ENCODE measurements at places on chromosomes 1 and 21.

DNA sequence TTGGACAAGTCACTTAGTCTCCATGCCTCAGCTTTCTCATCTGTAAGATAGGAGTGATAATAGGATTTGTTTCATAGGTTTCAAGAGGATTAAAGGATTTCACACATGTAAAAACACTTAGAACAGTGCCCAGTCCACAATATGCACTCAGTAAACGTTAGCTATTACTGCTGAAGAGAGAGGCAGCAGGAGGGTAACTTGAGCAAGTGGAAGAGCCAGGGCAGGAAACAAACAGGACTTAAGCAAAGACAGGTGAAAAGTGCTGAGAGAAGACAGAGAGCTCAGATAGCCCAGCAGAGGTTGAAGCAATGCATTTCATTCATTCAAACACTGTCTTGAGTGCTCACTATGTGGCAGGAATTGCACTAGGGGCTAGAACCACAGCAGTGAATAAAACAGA is 21.1 kb upstream of the H3-3A start:
- no peak for DNase-seq

DNA sequence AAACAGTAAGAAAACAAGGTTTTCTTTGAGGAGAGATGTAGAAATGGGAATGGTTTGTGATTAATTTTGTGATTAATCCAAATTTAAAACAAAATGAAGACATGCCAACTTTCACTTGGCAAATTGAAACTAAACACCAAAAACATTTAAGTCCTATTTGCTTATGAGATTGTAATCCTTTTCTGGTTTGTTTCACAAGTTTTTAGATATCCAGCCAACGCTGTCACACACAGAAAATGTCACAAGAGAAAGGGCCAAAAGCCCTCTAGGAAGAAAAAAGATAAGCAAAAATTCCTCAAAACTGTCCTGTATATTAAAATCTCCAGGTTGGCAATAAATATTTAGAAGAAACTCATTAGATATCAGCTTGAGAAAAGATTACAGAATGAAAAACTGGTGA is 2.5 kb downstream of the USH2A start:
- DNase-seq = no peak

DNA sequence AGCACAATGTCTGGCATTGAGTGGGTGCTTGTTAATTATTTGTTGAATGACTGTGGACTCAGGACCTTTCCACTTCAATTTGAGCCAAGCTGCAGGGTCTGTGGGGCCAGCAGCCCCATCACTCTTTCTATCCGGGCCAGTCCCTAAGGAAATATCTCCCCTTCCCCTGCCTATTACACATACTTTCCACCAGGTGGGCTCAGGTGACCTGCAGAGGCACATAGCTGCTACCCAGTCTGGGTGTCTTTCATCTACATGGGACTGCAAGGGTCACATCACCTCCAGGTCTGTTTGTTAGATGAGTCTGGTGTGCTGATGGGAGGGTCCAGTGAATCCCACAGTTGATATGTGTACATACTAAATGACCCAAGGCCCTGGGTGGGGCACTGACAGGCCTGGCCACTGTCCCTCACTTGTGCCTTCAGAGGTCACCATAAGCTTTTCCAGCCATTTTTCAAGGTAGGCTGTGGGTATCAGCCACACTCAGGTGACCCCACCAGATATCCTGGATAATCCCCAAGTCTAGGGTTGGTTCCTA is 59.5 kb upstream of the KDM4A start:
- no peak for DNase-seq

DNA sequence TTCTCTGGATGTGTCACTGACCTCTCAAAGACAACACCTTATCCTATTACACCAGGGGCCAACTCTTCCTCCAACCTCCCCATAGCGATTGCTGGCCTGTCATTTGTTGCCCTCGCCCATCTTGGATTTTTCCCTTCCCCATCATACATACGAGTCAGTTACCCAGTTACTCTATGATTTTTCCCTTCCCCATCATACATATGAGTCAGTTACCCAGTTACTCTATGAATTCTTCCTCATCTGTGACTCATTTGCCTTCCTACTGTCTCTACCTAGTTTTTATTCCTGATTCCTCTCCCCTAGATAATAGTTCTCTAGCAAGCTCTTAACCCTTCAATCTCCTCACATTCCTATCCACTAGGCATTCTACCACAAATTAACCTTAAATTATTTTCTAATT is 178.8 kb downstream of the NR5A2 start:
- DNase-seq = no peak

DNA sequence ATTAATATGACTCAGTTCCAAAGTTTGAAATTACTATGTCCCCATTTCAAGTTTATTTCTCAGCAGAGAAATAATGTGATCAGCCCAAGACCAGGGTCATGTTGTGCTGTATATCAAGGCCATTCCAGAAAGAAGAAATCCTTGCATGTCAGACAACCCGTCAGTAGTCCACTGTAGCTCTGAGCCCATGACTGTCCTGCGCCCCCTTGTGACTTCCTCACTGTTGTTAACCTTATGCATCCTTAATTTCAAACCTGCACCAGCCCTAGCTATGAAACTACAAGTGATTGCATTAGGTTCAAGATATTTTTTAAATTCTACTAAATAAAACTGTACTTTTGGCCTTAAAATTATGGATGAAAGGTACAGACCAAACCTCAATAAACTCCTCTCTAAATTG is 133.0 kb downstream of the LRRC7 start:
- peak; percentile 39 for DNase-seq

- DNase-seq = no peak
Observed at GRCh38 chr1:14869187-14869586, 270.7 kb downstream of the KAZN start.

DNA sequence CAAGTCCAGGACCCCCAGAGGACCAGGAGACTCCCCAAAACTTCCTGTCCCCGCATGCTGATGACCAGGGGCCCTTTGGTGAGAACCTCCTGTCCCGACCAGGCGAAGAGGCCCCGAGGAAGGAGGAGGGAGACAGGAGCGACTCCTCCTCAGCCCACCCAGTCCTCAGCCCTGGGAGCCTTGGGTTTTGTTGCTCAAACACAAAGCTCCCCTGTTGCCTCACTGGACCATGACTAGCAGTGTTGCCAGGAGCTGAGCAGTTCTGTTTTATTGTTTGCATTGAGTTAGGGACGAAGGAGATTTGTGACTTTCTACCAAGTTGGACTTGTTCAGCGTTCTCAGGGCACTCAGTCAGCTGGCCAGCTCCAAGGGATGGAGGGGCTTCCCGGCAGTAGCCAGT is 10.0 kb downstream of the UMODL1 start:
- DNase-seq = no peak

GRCh38 chr1:89866568-89866967 is 45.7 kb downstream of the LRRC8D start:
- no peak for DNase-seq

DNA sequence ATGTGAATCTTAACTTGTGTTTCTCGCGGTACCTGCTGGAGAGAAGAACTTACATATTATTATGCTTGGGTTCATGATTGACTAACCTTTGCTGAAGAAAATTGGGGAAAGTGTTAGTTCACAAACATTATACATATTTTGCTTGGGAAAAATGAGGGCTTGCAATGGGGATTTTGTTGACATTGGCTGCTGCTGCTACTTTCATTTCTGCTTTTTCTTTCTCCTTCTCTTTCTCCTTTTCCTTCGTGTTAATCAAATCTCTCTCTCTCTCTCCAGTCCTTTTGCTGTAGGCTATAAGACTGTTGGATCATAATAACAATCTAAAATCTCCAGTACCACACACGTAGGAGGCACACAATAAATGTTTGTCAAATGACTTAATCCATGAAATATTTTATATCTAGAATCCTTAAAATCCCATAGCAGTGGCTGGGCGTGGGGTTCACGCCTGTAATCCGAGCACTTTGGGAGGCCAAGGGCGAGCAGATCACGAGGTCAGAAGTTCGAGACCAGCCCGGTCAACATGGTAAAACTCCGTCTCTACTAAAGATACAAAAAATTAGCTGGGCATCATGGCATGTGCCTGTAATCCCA is 23.0 kb downstream of the IRF2BP2 start:
- DNase-seq = no peak

- no peak for DNase-seq
Observed at GRCh38 chr1:224212618-224213061, 29.6 kb downstream of the DEGS1 start.

DNA sequence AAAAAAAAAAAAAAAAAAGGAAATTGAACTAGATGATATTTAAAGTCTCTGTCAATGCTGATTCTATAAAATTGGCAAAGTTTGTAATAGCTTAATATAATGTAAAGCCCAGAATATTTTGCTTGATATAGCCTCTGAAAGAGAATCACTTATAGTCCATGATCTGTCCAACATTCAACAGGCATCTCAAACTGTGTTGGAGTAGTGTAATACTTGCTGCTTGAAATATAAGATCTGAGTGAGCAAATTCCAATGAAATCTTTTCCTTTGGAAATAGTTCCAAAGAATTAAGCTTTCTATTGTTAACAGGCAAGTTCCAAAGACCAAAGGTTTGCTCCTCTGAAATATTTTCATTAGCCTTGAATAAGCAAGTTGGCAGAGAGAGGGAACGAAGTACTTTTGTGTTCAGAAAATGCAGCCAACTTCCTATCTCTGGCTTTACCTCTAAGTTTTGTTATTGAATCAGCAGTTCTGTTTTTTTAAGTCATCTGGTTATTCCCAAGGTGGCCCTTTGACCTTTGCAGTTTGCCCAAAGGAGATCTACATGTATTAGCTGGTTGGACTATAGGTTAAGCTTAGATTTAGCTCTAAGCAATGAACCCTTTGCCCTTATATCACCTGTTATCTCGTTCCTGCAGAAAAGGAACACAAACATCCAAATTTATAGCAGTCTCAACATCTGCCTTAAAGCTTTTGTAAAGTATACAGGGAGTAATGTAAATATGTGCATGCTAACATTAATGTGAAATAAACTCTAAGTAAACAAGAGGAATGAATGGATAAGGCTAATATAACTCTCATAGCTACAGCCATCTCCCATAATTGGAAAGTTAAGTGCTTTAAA is 24.4 kb upstream of the CEP350 start:
- DNase-seq = no peak

DNA sequence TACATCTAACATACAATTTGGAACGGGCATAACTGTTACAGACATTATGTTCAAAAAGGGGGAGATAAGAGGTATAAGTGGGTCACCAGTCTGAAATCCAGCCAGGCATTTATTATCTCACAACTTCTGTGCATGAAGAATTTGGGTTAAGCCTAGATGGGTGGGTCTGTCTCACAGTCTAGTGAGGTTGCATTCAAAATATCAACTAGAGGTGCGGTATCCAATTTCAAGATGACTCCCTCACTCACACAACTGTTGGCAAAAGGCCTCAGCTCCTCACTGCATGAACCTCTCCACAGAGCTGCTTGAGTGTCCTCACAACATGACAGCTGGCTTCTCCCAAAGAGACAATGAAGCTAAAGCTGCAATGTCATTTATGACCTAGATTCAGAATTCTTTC is 4.7 kb downstream of the AUNIP start:
- DNase-seq = no peak

DNA sequence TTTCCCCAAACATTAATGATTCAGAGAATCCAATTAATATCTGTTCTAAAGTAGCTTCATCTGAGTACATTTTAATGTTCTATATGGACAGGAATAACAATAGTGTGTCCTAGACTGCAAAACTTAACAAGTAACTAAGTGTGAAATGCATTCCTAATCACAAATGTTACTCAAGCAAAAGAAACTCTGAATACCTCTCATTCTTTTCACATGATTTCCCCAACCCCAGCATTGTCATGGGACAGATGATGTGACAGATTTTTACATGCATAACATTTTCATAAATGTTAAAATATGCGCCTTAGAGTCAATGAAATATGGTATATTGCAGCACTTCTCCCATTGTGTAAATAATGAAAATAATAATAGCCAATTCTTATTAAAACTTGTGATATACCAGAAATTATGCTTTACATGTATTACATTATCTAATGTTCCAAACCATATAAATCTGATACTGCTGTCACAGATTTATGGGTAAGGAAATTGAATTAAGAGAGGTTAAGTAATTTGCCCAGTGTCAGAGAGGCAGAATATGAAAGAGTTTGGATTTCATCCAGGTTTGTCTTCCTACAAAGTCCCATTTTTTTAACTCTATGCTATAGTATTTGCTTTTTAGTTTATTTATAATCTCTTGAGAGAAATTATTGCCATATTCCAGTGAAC is 269.4 kb downstream of the LRRC7 start:
- DNase-seq = no peak

GRCh38 chr1:33273961-33274371 is 17.7 kb downstream of the ZNF362 start:
- no peak for DNase-seq

GRCh38 chr1:61612602-61613001 is 112.3 kb downstream of the TM2D1 start:
- no peak for DNase-seq

DNA sequence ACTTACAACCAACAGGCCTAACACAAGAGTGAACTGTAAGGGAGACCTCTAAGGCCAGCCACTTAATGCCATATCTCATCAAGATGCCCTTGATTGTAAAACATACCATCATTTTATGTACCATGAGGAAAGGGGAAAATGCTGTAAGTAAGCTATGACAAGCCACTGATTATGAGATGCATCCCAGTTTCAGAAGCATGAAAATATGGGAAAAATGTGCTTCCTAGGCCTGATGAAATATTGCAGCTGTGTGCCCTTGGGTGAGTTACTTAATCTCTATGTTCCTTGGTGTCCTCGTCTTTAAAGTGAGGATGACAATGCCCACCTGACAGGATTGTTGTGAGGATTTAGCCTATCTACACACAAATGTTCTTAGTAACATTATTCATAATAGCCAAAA is 28.9 kb downstream of the H3-3A start:
- no peak for DNase-seq

GRCh38 chr21:45506241-45506817 is 35.9 kb downstream of the SLC19A1 start:
- no peak for DNase-seq

DNA sequence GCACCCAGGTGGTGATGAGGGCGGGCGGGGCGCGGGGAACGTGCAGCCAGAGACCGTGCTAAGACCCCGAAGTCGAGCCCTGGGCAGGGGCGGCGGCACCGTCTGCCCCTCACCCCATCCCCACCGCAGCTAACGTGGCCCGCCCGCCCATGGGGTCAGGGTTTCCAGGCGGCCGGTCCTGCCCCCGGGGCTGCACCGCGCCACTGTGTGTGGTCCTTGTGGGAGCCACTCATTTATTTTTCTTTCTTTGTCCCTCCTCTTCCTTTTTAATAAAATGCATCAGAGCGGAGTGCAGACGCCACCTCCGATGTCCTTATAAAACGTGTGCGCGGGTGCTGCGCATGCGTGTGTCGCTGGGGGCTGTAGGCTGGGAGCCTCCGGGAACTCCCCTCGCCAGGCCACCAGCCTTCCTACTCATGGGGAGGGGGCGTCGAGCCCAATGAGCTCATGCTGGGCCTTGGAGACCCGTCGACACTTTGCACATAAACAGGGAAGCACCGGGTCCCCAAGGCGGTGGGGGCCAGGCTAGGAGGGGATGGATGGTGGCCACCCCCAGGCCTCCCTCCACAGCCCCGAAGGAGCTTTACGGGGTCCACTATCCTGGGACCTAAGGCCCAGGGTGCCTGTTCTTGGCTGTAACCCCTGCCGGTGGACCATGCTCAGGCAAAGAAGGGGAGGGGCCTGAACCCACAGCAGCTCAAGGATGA is 59.9 kb downstream of the WNT9A start:
- DNase-seq = no peak

GRCh38 chr1:190949939-190950338 is 472.3 kb upstream of the BRINP3 start:
- DNase-seq = no peak

All from neural crest cell (in vitro differentiated cells).